ENCODE measurements at places on chromosomes 12 and 14.

DNA sequence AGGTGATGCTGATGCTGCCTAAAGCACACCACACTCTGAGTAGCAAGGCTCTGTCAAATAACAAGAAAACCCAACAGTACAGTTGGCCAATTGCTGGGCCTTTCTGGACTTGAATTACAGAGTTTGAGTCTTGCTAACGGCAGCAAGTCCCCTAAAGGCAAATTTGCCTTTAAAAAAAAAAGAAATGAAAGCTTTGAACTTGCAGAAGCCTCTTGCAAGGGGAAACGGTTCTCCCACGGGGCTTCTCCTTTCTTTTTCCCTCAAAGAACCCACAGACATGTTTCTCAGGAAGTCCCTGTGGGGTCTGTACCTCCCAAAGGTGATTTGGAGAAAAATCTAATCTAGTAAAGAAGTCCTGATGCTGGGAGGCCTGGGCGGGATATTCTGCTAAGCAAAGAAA lies 191.3 kb upstream of the MYL2 start:
- DNase-seq, result no peak

DNA sequence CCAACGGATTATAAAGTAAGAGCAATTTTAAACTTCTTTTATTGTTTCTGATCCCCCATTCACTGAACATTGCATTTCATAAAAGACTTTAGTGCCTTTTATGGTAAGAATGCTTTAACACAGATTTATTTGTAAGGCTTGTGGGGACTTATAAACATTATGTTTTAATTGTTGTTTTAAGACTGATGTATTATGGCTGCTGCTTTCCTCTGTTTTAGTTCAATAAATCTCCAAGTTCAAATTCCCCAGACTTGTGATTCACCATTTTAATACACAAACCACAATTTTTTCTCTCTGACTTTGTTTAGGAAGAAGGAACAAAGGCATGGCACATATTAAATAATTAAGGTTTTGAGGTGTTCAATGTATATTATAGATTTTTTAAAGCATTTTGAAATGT lies 753.3 kb downstream of the SLC6A15 start:
- no peak for DNase-seq

DNA sequence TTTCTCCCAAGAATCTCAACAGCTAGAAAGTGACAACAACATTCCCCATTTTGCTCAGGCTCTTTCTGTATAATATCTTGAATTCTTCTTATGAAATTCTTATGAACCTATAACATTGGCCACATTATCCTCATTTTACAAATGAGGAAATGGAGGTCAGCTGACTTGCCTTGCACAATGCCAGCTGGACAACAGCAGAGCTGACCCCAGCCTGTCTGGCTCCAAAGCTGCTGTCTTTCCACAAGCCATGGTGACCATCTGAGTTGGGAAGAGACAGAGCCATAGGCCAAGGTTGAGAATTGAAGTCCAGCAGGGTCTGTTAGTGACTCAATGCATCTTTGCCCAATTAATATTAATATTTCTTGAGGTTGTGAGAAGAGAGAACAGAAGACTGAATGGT lies 87.3 kb downstream of the KSR2 start:
- DNase-seq, result no peak

DNA sequence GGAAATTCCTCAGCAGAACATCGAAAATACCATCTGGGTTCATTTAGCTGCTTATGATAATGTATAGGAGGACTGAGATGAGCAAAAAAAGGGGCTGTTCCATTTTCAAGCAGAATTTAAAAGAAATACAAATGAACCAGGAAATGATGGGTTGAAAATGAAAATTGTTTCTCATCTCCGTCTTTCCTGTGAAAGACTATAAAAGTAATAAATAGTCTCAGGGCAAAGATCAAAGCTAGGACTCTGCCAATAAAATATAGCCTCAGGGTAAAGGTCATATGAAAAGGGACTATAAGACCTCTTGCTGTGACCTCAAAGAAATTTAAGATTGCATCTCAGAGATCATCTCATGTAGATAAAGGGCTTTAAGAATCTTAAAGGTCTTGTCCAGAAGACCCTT lies 478.0 kb downstream of the BTG1 start:
- DNase-seq, result no peak

- no peak for DNase-seq
These were observed 628 bp downstream of the VRTN start for GRCh38 chr14:74348735-74349463.

GRCh38 chr14:95255013-95255412 lies 64.7 kb downstream of the CLMN start:
- DNase-seq, result no peak

DNA sequence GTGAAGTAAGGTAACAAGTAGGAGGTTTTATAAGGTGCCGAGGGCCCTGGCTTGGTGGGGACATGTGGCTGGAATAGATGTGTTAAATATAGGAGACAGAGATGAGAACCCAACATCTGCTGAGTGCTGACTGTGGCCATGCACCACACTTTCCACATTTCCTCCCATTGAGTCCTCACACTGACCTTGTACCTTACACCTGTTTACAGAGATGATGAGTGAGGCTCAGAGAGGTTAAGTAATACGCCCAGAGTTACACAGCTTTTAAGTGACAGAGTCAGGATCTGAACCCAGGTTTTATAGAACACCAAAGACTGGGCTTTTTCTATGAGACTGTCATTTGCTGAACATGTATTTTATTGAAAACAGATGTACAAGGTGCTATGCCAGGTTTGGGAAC lies 70.8 kb upstream of the LTA4H start:
- no peak for DNase-seq

GRCh38 chr14:79466938-79467527 lies 744.3 kb downstream of the DIO2 start:
- peak; percentile 21 for DNase-seq

GRCh38 chr12:70467918-70468733 lies 102.0 kb downstream of the KCNMB4 start:
- DNase-seq, result no peak

- no peak for DNase-seq
These were observed 112.6 kb downstream of the ZNF664 start for GRCh38 chr12:124085419-124086296.

DNA sequence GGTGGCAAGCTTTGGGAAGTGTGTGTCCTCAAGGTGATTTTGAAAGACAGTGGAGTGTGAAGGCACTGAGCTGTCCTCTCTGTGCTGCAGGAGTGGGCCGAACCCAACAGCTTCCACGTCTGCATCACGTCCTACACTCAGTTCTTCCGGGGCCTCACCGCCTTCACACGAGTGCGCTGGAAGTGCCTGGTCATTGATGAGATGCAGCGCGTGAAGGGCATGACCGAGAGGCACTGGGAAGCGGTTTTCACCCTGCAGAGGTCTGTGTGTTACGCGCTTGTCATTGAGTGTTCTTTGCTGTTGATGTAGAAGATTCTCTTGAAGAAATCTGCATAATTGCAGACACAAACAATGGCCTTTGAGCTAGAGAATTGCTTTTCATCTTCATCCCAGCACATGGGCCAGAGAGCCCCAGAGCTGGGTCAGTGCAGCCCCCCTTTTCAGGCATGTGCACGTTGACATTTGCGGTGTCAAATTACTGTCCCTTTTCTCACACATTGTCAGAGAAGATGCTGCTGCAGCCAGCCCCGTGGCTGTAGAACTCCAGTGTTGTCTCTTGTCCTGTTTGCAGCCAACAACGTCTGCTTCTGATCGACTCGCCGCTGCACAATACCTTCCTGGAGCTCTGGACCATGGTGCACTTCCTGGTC lies 63.3 kb downstream of the EP400 start:
- DNase-seq, result no peak
